ENCODE measurements at places on chromosomes 5 and 9.

DNA sequence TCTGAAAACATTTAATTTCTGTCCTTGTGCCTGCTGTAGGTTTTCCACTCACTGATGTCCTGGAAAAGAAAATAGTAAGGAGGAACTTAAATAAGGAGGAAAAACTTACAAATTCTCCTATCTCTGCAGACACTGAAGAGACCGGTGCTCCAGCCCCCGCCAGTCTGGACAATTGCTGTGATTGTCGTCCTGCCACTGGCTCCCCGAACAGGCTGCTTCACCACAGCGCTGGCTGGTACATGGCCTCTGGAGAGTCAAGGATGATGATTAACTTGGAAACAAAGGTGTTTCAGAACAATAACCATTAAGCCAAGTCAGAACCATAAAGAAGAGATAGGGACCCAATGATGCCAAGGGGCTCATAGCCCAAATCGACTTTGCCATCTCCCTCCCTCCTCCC lies 7.3 kb downstream of the PLAC8L1 start:
- no peak for DNase-seq

DNA sequence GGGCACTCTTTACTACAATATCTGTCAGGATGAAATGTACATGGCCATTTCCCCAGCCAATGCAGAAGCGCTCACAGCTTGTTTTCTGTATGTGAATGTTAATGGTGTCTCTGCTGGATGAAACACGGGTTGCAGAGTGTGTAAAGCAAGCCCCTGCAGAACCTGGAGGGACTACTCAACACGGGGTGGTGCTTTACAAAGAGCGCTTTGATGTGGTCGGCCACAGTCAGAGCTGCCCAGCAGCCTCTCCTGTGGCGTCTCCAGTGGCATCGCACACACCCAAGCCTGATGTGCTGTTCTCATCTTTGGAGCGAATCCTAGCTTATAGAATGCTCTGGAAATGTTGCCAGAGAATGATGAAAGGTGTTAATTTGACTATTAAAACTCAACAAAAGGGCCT lies 162.7 kb upstream of the NFIL3 start:
- no peak for DNase-seq

- DNase-seq = no peak
Observed at GRCh38 chr5:178207917-178208280, 3.6 kb downstream of the HNRNPAB start.

- peak; percentile 39 for DNase-seq
Observed at GRCh38 chr5:31809050-31809870, 170.3 kb downstream of the PDZD2 start.

DNA sequence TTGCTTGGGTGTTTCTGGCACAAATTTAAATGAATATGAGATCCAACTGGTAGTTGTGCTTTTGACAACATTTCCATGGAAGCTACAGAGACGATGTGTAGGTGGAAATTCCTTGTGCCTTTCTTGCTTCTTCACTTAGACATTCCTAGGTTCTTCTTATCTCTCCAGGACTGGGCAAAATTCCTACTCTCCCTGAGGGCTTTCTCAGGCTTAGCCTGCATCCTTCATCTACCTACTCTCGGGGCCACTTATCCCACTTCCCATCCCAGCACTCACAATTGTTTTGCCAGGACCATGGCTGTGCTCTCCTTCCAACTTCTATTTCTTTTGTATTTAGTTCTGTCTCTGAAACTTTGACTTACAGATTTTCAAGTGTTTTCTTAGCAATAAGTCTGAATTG lies 17.8 kb upstream of the SPINK1 start:
- no peak for DNase-seq

DNA sequence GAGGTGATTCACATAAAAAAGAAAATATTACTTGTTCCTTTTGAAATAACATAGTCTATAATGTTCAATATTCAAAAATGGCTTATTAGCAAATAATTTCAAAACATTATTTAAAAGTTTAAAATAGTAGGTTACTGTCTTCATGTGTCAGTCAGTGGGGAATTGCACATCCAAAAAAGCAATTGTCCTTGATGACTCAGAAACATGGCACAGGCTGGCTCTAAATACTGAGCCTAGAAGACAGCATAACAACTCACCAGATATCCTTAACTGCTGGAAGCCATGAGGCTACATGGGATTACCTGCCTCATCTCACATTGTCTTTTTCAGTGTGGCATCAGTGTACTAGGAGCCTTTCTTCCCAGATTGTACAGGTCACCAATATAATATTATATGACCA lies 439.5 kb upstream of the RGMB start:
- no peak for DNase-seq

DNA sequence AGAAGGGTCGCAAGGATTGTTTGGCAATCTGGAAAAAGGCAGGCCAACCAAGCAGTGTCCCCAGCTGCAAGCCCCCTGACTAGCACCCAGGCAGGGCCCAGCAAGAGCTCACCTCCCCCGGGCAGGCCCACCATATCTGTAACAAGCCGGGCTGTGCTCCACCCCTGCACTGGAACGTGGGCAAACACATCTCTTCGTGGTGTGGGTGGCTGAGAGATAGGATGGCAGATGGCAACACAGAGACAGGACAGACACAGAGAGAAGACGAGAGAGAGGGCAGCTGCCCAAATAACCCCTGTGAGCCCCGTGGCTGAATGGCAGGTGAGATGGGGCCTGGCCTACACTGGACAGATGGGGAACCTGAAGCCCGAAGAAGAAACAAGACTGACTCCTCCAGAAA lies 9.4 kb downstream of the BBLN start:
- no peak for DNase-seq

GRCh38 chr5:72018143-72018803 lies 89.0 kb upstream of the MAP1B start:
- DNase-seq = peak; percentile 75

DNA sequence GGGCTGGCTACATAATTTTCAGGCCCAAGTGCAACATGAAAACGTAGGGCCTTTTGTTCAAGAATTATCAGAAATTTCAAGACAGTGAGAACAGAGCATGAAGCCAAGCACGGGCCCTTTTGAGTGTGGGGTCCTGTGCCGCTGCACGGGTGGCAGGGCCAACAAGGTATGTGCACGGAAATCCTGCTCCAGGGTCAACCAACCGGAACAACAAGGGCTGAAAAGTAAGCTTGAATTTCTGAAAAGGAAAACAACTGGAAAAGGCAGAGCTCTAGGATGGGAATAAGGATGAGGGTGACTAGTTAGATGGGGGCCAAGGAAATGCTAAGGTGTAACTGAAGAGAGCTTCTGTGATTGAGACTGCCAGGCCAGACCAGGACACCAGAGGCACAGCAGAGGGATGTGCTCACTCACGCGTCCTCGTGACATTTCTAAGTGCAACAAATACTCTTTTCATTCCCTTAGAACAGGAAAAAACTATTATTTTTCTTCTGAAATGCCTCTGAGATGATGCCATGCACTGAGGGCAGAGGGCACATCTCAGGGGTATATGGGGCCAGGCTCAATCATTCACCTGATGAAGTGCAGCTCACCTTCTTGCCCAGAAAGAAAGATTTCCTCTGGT lies 80.6 kb upstream of the LRRTM2 start:
- DNase-seq = no peak

GRCh38 chr5:175867587-175868347 lies 3.6 kb upstream of the CPLX2 start:
- DNase-seq = peak; percentile 18

DNA sequence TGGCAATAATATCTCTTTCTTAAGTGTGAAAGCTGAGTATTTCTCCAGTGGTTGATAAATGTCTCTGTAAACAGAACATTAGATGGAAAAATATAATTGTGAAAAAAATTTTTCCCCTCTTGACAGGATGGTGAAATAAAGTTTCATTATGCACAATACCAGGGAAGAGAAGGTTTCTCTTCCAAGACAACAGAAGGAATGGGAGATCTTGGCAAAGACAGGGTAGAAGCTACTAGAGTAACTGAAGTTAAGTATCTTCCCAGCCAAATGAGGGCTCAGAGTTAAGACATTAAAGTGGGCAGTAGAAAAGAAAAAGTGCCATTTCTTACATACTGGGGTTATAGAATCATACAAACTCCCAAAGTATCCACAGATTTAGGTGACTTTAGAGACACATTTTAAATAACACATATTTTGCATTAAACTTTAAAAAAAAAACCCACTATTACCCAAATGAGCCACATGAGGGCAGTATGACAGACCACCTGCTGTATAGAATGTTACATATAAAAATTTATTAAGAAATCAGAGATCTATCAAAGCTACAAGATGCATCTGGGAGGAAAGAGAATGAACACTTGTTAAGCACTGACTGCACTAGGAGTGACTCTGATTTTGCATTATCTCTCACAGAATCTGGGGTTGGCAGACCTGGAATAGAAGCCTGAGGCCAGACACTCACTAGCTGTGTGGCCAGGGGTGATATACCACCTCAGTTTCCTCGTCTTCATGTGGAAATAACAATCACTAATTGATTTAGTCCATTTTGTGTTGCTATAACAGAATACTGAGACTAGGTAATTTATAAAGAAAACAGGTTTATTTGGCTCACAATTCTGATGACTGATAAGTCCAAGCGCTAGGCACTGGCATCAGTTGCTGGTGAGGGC lies 98.5 kb downstream of the ARSB start:
- DNase-seq = no peak

DNA sequence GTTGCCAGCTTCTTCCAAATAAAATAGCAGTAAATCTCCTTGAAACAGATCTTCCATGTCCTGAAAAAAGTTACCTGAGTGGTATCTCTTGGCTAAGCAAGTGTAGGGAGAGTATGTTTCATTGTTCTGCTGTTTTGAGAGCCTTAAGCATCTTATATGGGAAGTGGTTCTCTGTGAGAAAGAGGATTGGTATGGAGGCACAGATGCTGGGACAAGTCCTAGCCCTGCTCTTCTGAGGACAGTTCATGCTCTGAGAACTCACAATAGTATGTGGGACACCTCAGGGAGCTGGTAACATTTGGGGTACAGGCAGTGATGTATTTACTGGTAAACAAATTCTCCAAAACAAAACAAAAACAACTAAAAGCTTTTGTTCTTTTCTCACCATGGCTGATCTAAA lies 2.0 kb downstream of the PPP3R2 start:
- no peak for DNase-seq

- DNase-seq = no peak
Observed at GRCh38 chr5:154509784-154510555, 31.9 kb upstream of the HAND1 start.

DNA sequence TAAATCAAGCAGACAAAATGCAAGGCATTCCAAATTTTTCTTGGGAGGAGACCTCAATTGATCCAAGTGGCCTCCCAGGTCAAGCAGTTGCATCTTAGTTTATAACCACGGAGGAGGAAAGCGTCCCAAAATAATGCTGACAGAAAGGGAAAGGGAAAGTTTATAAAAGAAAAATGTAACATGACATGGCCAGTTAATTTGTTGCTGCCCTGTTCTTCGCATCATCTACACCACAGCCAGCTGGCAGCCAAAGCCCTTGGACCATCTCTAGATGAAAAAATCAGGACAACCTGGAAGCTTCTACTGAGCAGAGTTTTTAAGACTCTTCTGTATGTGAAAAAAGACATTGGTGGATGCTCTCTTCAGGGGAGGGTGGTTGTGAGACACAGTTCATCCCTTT lies 128.8 kb upstream of the FBXL7 start:
- no peak for DNase-seq

DNA sequence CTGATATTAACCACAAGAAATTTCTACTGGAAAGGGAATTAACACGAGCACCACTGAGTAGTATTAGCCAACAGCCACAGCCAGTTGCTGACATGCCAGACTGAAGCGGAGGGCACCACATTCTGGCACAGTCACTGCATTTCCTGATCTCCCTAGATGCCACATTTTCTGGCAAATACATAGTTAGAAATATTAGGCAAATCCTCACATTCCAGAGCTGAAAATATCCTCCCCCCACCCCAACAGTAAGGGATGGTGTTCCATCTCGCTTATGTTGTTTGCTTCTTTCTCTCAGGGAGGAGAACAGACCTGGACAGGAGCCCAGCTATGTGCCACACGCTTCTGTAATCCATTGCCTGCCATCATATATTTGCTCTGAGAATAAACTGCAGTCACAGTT lies 32.8 kb upstream of the MCTP1 start:
- no peak for DNase-seq

- no peak for DNase-seq
Observed at GRCh38 chr5:135041726-135042125, 7.7 kb upstream of the PITX1 start.

DNA sequence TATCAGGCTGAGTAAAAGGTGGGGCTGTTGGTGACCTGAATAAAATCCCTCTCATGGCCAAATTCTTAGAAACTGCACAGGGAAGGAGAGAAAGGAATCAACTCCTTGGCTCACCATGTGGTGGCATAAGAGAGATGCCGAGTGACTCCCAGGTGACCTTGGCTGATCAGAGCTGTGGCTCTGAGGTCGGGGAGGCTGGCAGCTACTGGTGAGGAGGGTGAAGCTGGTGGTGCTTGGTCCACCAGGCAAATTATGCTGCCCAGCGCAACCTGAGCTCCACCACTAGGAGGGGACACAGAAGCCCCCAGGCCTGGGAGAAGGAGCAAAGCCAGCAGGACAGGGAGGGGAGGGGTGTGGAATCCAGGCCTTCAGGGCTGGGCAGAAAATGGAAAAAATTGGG lies 111.2 kb upstream of the IL12B start:
- DNase-seq = no peak

Measured in activated CD4-positive, alpha-beta T cell treated with anti-CD3 and anti-CD28 coated beads, Interleukin-2, Interleukin-6, amounts not matched to agents 100 ng/mL and 50 ng/mL, durations not matched to agents 16 hours and 8 hours (primary cell).